ENCODE measurements at places on chromosomes 16 and 17. TPM values are rescaled to one million over a fixed set of nuclear protein-coding genes. Genes with fewer than 3 reads are reported as not detected.
A peak's percentile ranks its signal among the peaks of the same experiment; 100 is the strongest.

GRCh38 chr17:18185832-18186626 lies 2.4 kb downstream of the ALKBH5 start:
- peak; percentile 43 for DNase-seq

GRCh38 chr17:66343531-66344078 lies 41.2 kb downstream of the PRKCA start:
- no peak for DNase-seq

DNA sequence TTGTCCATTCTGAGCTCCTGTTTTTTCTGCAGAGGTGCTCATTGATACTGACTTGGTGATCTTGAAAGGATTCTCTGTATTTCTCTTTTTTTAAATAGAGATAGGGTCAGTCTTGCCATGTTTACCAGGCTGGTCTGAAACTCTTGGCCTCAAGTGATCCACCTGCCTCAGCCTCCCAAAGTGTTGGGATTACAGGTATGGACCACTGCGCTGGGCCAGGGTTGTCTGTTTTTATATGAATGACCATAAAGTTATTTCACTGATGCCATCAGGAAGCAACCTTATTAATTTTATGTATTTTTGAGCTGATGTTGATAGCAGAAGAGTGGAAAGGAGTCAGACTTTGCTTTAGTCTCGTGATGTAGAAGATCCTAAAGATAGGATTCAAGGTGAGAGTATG lies 35.7 kb upstream of the METTL9 start:
- DNase-seq = no peak

DNA sequence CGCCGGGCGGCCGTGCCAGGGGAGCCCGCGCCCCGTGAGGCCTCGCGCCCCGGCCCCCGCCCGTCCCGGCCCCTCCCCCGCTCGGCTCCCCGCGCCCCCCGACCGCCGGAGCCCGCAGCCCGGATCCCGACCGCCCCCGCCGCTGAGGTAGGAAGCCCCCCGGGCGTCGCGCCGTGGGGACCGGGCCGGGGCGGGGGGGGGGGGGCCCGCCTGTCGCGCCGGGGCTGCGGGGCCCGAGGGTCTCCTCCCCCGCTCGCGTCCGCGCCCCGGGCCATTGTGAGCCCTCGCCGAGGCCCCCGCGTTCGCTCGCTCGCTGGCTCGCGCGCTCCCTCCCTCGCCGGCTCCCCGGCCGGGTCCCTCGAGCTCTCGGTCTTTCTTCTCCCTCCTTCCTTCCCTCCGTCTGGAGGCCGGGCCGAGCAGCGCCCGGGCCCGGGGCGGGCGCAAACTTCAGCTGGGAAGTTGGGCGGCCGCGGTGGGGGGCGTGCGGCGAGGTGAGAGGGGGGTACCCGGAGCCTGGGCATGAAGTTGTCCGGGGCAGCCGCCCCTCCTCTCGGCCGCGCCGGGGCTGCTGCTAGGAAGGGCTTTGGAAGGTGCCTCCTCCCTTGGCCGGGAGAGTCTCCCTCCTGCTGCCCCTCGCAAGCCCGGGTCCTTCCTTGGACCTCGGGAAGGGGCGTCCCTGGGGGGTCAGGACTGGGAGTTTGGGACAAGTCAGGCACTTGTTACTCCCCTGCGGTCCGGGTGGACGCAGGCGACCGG lies 419 bp downstream of the GLIS2 start:
- no peak for DNase-seq

DNA sequence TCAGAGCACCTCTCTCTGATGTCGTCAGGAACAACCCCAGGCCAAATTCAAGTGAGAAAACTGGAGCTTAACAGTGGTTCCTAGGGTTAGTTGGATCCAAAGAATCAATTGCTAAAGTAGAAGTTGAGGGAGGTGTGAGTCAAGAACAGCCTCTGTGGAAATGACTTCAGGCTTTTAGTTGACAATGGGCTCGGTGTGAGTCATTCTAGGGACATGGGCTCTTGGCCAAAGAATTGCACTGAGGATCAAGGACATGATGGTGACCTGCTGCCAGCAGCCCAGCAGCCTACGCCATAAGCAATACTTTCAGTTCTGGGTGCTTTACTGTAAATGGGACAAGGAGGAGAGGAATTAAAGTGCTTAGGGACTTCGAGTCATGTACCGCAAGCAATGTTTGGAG lies 32.1 kb upstream of the SMURF2 start:
- peak; percentile 67 for DNase-seq

- peak; percentile 36 for DNase-seq
Measured at GRCh38 chr16:69064124-69064763, 41.2 kb upstream of the HAS3 start.

GRCh38 chr17:52026075-52026474 lies 132.4 kb downstream of the CA10 start:
- no peak for DNase-seq

- no peak for DNase-seq
Measured at GRCh38 chr17:82036634-82037091, 834 bp downstream of the DCXR start.

DNA sequence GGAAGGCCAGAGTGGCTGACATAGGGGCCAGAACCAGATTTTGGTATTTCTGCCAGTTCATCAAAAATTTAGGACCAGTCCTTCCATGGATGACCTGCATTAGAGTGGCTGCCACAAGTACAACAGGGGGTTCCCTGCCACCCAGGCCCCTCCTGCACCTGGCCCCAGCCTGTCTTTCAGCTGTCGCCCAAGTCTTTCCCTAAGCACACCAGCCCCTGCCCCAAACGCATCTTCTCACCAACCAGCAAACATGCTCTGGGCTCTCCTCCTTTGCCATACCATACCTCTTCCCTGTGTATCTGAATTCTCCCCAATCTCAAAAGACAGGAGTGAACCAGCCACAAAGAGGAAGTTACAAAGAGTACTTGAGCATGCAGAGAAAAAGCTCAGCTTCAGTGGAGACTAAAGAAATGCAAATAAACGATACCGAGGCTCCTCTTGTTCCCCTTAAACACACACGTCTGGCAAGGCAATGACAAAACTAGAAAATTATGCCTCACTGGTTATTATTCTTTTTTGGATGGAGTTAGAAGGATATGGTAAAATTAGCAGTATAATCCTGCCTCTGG lies 130.6 kb downstream of the DYNLRB2 start:
- no peak for DNase-seq

DNA sequence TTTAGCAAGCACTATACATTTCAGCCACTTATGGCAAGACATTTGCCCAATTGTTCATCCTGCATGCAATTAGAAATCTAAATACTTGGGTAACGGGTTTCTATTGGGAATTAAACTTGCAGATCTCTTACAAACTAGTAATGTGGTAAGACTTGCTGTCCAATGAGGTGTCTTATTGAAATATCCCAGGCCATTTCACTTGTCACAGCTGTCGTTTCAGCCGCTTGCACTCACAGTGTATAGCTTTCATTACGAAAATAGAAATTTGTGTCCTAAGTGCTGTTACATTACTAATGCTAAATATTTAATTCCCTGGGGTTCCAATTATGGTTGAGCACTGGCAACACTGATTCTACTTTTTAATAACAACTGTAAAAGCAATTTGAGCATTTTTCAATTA lies 40.3 kb upstream of the IRX5 start:
- no peak for DNase-seq

GRCh38 chr17:33593991-33594390 lies 300.9 kb upstream of the ASIC2 start:
- DNase-seq = no peak

IRX5 gene
- total RNA-seq = not detected

OR1A1 gene
- not detected for total RNA-seq

Data from IMR-90 (cell line).